Heart right ventricle (tissue), 16 donors: ENCODE measurements at places on chromosomes 16 and 17. TPM values are rescaled to one million over a fixed set of nuclear protein-coding genes. Genes with fewer than 3 reads are reported as not detected.
A peak's percentile ranks its signal among the peaks of the same experiment; 100 is the strongest.

ABR gene
- total RNA-seq, result 141 TPM

SPNS3 gene
- 2.0 TPM for total RNA-seq

CHST6 gene
- total RNA-seq, result 1.7 TPM

DLX4 gene
- not detected for total RNA-seq

RNF43 gene
- 2.4 TPM for total RNA-seq

GP1BA gene
- 0.44 TPM for total RNA-seq

DNA sequence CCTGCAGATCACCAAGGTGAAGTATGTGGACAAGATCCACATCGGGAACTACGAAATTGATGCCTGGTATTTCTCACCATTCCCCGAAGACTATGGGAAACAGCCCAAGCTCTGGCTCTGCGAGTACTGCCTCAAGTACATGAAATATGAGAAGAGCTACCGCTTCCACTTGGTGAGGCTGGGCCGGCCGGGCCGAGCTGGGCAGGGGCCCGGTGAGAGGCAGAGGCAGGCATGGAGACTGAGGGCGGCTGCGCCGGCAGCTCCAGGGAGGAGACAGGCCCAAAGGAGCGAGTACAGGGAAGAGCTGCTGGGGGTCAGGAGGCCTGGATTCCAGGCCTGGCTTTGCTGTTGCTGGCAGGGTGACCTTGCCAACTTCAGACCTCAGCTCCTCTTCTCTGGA is 8.3 kb downstream of the PRSS8 start:
- H3K4me3 ChIP-seq, result no peak overlapping the region
- no peaks in the 10 kb centered on the region for H3K27me3 ChIP-seq
- DNase-seq, result no peak
- peaks cover 6% of the 10 kb centered on the region for H3K36me3 ChIP-seq

DNA sequence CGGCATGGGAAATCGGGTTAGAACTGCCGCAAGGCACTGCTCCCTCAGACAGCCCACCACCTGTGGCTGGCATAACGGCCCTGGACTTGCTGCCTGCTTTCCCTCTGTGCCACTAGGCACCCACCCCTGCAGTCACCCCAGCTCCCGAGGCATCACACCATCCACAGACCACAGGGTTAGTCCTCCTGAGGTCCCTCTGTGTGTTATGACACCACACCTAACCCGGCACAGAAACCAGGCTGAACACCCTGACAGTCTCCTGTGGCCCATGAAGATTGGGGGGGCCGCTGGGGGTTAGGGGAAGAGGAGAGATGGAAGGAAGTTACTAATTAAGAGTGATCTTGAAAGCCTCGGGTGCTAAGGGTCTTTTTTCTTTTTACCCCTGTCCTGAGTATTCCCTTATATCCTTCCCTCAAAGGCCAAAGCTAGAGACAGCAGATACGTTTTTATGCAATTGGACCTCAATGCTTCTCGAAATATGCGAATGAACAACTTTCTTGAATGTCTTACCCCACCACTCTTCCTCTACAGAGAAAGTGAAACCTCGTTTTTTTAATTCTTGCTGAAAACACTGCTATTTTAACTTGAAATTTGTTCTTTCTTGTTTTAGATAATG is 7.0 kb downstream of the CYTH1 start:
- no peak for DNase-seq
- H3K36me3 ChIP-seq, result no peaks in the 10 kb centered on the region
- H3K4me3 ChIP-seq, result peak overlapping the region; percentile 2
- no peaks in the 10 kb centered on the region for H3K27me3 ChIP-seq

GRCh38 chr17:3815925-3816324 is 14.9 kb upstream of the ITGAE start:
- no peak overlapping the region for H3K27ac ChIP-seq
- DNase-seq, result no peak
- H3K4me3 ChIP-seq, result no peak overlapping the region
- H3K36me3 ChIP-seq, result peaks cover 84% of the 10 kb centered on the region
- no peaks in the 10 kb centered on the region for H3K27me3 ChIP-seq

- H3K4me3 ChIP-seq, result peak overlapping the region; percentile 19
- H3K4me1 ChIP-seq, result peaks cover 15% of the 10 kb centered on the region
- H3K27me3 ChIP-seq, result peaks cover 13% of the 10 kb centered on the region
Observed at GRCh38 chr16:57984443-57985203, 13.7 kb upstream of the CNGB1 start.

- peaks cover 8% of the 10 kb centered on the region for H3K27me3 ChIP-seq
- peak; percentile 26 for DNase-seq
- H3K4me1 ChIP-seq, result peaks cover 27% of the 10 kb centered on the region
- H3K36me3 ChIP-seq, result no peaks in the 10 kb centered on the region
- H3K27ac ChIP-seq, result peak overlapping the region; percentile 52
- peak overlapping the region; percentile 71 for H3K4me3 ChIP-seq
Observed at GRCh38 chr17:15945527-15946191, 729 bp downstream of the ADORA2B start.

GRCh38 chr16:9048302-9048700 is 43.1 kb upstream of the HAPSTR1 start:
- H3K4me3 ChIP-seq, result no peak overlapping the region
- DNase-seq, result no peak
- no peaks in the 10 kb centered on the region for H3K36me3 ChIP-seq
- H3K27me3 ChIP-seq, result no peaks in the 10 kb centered on the region
- H3K4me1 ChIP-seq, result peaks cover 22% of the 10 kb centered on the region

DNA sequence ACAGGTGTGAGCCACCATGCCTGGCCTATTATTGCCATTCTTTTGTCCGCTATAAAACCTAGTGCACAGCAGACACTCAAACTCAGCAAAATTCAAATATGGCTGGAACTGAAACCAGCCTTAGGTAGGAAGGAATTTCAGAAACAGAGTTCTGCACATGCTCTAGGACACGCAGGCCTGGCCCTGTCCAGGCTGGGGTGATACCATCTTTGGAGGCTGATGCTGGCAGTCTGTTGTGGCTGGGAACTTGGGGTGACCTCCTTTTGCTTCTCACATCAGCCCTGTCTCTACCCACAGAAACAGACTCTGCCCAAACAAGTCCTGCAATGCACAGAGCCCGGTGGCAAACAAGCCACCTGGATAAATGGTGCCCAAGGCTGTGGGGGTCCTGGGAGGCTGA is 12.6 kb upstream of the KIFC3 start:
- H3K4me1 ChIP-seq, result peaks cover 33% of the 10 kb centered on the region
- no peak overlapping the region for H3K4me3 ChIP-seq
- H3K36me3 ChIP-seq, result no peaks in the 10 kb centered on the region
- DNase-seq, result no peak
- H3K27ac ChIP-seq, result no peak overlapping the region

DNA sequence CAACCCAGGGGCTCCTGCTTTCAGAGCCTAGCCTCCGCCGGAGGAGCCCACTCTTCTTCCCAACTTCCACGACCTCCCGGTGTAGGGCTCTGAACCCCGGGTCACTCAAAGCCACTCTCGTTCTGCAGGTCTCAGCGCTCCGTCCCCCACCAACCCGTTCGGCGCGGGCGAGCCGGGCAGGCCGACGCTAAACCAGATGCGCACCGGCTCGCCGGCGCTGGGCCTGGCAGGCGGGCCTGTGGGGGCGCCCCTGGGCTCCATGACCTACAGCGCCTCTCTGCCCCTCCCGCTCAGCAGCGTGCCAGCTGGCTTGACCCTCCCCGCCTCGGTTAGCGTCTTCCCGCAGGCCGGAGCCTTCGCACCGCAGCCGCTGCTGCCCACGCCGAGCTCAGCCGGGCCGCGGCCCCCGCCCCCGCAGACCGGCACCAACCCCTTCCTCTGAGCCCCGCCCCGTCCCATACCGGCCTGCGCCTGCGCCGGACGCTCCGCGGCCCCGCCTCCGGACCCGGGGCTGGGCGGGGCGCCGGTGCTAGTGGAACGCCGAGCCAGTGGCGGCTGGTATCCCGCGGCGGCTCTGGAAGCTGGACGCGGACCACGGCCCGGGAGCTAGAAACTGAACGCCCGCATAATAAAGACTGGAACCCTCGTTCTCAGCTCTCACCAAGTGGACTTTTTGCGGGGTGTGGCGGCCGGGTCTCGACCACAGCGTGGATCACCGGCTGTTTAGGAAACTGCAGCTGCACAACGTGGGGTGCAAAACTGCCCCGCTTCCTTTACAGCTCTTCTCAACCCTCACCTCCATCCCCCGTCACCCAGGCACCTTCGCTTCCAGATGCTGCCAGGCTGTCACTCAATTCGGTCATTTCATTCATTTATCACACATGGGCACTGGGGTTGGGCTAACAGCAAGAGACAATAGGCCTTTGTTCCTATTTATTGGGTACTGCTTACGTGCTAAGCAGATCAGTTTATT is 5.0 kb upstream of the SPATA20 start:
- H3K36me3 ChIP-seq, result no peaks in the 10 kb centered on the region
- peak; percentile 84 for DNase-seq
- H3K4me1 ChIP-seq, result peaks cover 13% of the 10 kb centered on the region

DNA sequence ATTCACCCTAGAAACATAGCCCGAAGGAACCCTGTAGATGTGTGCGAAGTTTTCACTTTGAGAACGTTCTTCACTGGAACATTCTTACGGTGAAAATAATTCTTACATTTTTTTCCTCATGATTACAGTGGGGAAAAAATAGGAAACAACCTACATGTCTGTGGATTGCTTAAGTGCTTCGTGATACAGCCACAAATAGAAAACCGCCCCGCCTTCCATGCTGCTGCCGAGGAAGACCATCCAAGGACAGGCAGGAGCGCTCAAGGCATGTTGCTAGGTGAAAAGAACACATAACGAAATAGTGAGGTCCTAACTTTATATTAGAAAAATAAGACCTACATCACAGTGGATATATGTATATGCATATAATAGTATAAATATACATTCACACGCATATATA is 78.8 kb downstream of the BMERB1 start:
- H3K36me3 ChIP-seq, result no peaks in the 10 kb centered on the region
- H3K4me3 ChIP-seq, result no peak overlapping the region
- no peak for DNase-seq
- H3K27me3 ChIP-seq, result no peaks in the 10 kb centered on the region
- no peaks in the 10 kb centered on the region for H3K4me1 ChIP-seq
